CD8-positive, alpha-beta T cell (primary cell): ENCODE measurements at places on chromosomes 2 and 18.

- DNase-seq = no peak
These were observed 144.9 kb upstream of the SIX2 start for GRCh38 chr2:45154144-45154543.

DNA sequence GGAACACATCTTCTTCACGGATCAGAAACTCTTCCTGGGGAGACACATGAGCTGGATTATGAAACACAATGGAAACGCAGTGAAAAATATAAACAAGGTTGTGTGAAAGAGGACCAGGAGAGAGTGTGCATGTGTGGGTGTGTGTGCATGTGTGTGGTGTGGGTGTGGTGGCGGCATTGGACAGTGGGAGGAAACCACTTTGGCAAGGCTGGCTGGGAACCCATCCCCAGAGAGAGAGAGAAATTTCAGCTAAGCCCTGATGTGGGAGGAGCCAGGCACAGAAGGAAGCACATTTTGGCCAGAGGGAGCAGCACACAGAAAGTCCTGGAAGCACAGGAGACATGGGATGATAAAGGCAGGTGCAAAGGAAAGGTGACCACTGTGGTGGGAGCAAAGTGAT is 147.6 kb upstream of the COPS8 start:
- no peak for DNase-seq

GRCh38 chr2:208371634-208371935 is 35.0 kb upstream of the PTH2R start:
- no peak for DNase-seq

GRCh38 chr2:58757971-58758370 is 516.8 kb upstream of the FANCL start:
- DNase-seq = no peak

DNA sequence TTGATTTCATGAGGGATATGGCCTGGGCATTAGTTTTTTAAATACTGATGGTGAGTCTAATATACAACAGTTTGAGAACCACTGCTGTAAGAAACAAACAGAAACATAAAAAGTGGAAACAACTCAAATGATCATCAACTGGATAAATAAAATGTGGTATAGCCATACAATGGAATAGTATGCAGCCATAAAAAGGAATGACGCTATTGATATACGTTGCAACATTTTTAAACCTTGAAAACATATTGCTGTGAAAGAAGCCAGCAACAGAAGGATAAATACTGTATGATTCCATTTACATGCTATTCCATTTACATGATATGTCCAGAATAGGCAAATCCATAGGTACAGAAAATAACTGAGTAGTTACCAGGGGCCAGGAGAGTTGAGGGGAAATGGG is 6.5 kb downstream of the NFE2L2 start:
- DNase-seq = no peak

GRCh38 chr18:3472681-3473544 is 22.9 kb downstream of the TGIF1 start:
- peak; percentile 19 for DNase-seq
